ENCODE measurements at places on chromosomes 6 and 20. TPM values are rescaled to one million over a fixed set of nuclear protein-coding genes. Genes with fewer than 3 reads are reported as not detected.

- H3K4me3 ChIP-seq = peak overlapping the region; percentile 75
- no peaks in the 10 kb centered on the region for H3K36me3 ChIP-seq
- peaks cover 13% of the 10 kb centered on the region for H3K4me1 ChIP-seq
- H3K27ac ChIP-seq = no peak overlapping the region
- peaks cover 20% of the 10 kb centered on the region for H3K27me3 ChIP-seq
Measured at GRCh38 chr6:27478141-27478705, 5.3 kb upstream of the ZNF184 start.

GRCh38 chr6:169539176-169539897 is 162.5 kb downstream of the WDR27 start:
- no peaks in the 10 kb centered on the region for H3K4me1 ChIP-seq
- no peak overlapping the region for H3K27ac ChIP-seq
- H3K27me3 ChIP-seq = no peaks in the 10 kb centered on the region
- no peak overlapping the region for H3K4me3 ChIP-seq
- DNase-seq = no peak

- no peak overlapping the region for H3K27ac ChIP-seq
- no peaks in the 10 kb centered on the region for H3K36me3 ChIP-seq
- no peak for DNase-seq
Measured at GRCh38 chr6:137708481-137708880, 158.6 kb upstream of the TNFAIP3 start.

- H3K36me3 ChIP-seq = no peaks in the 10 kb centered on the region
- peak; percentile 39 for DNase-seq
- no peaks in the 10 kb centered on the region for H3K27me3 ChIP-seq
- no peak overlapping the region for H3K4me3 ChIP-seq
Measured at GRCh38 chr20:62651285-62652021, 9.2 kb downstream of the SLCO4A1 start.

DNA sequence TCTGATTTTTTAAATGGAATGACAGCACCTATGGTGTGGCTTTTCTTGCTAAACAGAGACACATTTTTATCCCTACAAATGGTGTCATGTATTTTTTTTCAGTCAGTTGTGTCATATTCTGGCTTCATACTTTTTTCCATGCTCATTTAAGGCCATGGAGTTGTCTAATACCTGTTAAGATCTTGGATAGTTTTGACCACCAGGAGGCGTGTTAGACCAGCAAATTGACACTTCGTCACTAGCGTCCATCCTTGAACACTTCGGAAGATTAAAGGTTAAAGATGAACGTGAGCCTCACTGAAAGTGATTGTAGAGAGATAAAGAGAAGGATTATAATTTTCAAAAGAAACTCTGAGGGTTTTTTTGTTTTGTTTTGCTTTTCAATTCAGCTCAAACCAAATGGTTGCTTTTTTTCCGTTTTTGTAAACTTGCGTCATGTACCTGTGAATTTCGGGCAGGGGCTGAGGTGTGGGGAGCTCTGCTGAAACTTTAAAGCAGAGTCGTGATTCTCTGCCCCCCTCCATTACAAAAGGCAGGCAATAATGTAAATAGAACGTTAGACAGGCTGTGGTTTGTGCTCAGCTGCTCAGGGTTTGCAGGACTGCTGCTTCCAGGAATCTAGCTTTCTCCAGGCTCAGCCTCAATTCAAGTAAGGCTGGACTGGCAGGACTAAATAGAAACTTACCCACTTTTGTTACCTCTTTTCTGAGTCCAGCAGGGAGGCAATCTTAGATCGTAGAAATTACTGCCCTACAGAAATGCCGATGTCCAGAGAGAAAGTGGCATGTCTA is 245.1 kb downstream of the FOXA2 start:
- no peak overlapping the region for H3K27ac ChIP-seq
- H3K4me1 ChIP-seq = no peaks in the 10 kb centered on the region
- DNase-seq = peak; percentile 92
- peaks cover 11% of the 10 kb centered on the region for H3K27me3 ChIP-seq
- no peaks in the 10 kb centered on the region for H3K36me3 ChIP-seq

DNA sequence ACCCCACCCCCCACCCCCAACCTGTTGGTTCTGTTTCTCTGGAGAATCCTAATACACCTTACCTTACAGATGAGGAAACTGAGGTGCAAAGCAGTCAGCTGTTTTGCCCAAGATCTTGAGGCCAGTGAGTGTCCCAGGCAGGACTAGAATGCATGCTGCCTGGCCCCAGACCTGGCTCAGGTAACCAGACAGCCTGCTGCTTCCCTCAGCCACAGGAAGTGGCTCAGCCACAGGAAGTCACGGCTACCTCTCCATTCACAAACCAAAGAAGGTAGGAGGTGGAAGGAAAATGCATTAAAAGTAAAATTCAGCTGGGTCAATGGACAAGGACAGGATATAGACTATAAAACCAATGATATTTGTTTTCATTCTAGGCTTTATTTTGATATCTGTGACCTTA is 517.6 kb downstream of the CD83 start:
- no peak for DNase-seq
- H3K27ac ChIP-seq = no peak overlapping the region
- no peak overlapping the region for H3K4me3 ChIP-seq
- H3K4me1 ChIP-seq = peaks cover 28% of the 10 kb centered on the region

- no peak for DNase-seq
- H3K4me3 ChIP-seq = no peak overlapping the region
- H3K4me1 ChIP-seq = peaks cover 10% of the 10 kb centered on the region
Measured at GRCh38 chr6:4958624-4959023, 45.2 kb downstream of the RPP40 start.

DNA sequence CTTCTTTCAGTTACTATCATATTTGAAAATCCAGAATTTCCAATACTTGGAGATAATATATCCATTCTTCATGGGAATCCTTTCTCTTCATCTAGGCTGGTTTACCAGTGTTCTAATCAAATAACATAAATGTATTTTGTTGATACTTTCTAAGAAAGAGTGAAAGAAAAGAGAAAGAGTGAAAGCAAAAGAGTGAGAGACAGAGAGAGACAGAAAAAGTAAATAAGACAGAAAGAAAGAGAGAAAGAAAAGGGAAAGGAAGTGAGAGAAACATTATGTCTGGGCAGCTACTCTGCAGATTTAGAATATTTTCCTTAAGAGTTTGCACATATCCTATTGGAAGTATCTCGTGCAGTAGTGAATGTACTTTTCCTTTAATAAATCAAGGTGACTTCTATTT is 781.0 kb upstream of the GJE1 start:
- H3K36me3 ChIP-seq = no peaks in the 10 kb centered on the region
- H3K4me1 ChIP-seq = no peaks in the 10 kb centered on the region

DNA sequence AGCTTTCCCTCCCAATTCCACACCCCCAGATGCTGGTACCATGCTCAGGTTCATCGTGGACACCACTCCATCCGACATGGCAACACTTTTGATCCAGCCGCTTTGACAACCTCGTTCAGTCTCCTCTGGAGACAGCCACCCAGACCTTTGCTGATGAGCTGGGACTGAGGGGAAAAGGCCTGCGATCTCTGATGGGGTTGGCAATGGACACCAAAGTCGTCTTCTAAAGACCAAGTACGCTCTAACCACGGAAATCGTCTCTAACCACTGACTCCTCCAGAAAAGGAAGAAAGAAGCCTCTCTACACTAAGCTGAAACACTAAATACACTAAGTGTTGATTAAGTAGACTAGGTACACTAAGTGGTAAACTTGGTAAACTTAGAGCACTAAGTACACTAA is 26.1 kb upstream of the HLA-E start:
- no peak overlapping the region for H3K27ac ChIP-seq
- no peak overlapping the region for H3K4me3 ChIP-seq
- H3K4me1 ChIP-seq = no peaks in the 10 kb centered on the region

DNA sequence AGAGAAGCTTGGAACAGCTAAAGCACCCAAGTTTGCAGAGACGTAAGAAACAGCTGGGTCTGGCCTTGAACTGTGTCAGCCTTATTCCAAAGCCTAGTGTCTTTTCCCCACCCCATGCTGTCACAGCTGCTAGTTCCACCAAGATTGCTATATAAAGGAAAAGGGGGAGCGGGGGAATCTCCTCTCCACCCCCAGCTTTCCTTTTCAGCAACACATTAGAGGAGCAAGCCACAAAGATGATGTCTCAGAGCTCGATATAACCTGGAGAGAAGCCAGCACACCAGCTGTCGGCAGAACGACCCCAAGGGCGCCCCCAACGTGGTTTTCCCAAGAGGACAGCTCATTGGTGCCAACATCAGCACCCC is 36.5 kb downstream of the ATP9A start:
- no peaks in the 10 kb centered on the region for H3K36me3 ChIP-seq
- no peaks in the 10 kb centered on the region for H3K4me1 ChIP-seq
- no peak for DNase-seq

- DNase-seq = peak; percentile 59
- H3K27me3 ChIP-seq = no peaks in the 10 kb centered on the region
Measured at GRCh38 chr6:34236131-34236442, 586 bp upstream of the HMGA1 start.

GRCh38 chr6:109912118-109912517 is 66.0 kb upstream of the GPR6 start:
- peaks cover 5% of the 10 kb centered on the region for H3K4me1 ChIP-seq
- DNase-seq = no peak
- no peaks in the 10 kb centered on the region for H3K27me3 ChIP-seq
- H3K4me3 ChIP-seq = no peak overlapping the region

- H3K27ac ChIP-seq = no peak overlapping the region
- H3K4me1 ChIP-seq = peaks cover 20% of the 10 kb centered on the region
- DNase-seq = peak; percentile 13
- no peaks in the 10 kb centered on the region for H3K27me3 ChIP-seq
- H3K36me3 ChIP-seq = no peaks in the 10 kb centered on the region
Measured at GRCh38 chr20:2237059-2237458, 58.7 kb upstream of the TGM3 start.

DNA sequence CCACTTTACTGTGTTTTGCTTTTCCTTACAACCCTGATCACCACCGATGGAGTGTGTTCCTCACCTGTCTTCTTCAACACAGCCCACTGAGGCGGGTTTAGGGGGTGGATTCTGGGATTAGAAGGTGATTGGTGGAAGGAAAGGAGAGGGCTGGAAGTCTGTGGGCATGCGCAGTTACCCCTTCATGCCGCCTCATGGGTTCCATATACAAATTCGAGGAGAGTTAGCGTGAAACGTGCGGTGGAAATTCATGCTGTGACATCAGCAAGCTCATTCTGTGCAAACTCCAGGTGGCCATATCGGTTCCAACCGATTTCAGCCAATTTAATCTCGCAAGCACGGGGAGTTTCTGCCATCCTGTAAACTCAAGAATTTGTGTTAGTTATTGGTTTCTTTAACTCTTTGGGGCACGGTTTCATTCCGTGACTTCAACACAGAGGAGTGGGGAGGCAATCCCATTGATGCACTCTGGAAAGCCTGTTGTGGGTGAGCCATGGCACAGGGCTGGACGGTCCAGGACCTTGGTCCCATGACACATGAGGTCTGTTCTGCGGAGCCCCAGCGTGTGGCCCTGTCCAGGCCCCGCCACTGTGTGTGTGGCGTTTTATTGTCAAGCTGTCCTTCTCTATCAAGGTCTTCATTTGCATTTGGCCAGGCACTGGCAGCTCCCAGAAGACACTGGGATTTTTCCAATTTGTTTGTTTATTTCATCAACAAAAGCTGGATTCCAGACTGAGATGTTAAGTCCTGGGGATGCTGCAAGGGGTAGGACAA is 482.8 kb upstream of the SULF2 start:
- DNase-seq = no peak
- H3K4me3 ChIP-seq = no peak overlapping the region
- no peaks in the 10 kb centered on the region for H3K4me1 ChIP-seq
- H3K27me3 ChIP-seq = no peaks in the 10 kb centered on the region
- H3K36me3 ChIP-seq = no peaks in the 10 kb centered on the region

DNA sequence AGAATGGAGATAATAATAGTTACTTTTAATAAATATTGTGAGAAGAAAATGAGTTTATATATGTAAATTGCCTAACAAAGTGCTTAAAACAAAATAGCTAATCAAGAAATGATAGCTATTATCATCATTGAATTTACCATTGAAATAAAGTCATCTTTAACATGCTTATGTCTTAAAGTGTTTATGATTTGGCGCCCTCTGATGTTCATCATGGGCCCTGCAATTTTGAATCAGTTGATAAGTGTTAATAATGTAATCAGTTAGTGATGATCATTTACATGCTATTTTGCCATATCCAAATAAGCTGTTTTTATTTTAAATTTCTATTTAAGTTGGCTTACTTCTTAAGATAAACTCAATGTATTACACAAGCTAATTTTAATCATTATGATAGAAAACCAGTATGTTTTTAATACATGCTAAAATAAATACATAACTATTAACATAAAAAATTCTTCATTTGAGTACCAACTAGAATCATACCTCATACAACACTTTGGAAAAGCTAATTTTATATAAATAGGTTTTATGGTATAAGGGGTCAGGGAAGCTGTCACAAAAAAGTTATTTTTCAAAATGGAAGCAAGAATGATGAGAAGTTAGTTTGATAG is 39.2 kb upstream of the TPD52L1 start:
- peak; percentile 62 for DNase-seq
- H3K27ac ChIP-seq = no peak overlapping the region
- no peak overlapping the region for H3K4me3 ChIP-seq
- H3K36me3 ChIP-seq = no peaks in the 10 kb centered on the region
- no peaks in the 10 kb centered on the region for H3K27me3 ChIP-seq
- H3K4me1 ChIP-seq = no peaks in the 10 kb centered on the region

DNA sequence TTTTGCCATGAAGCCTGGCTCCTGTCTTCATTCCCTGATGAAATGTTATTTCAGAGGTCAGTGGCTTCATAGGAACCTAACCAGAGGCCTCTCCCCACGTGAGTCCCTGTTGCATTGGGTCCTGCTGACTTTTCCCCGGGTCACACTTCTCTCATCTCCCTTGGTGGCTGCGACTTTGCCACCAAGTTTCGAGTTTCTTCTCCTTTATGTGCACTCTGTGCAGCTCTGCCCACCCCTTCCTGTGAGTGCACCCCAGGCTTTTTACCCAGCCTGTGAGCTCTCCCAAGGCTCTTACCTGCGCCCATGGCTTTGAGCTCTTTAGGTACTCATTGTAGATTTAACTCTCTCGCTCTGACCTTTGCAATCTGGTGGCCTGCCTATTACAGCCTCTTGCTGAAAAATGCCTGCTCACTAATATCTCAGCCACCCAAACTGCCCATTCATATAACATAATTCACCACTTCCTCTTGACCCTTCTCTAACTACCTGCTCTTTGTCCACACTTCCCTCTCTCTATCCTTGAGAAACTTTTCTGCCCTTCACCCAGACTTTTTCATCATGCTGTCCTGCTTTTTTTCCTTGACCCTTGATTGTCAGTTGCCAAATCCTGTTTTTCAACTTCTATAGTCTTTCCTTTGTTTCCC is 105.9 kb downstream of the SASH1 start:
- no peak for DNase-seq
- no peaks in the 10 kb centered on the region for H3K27me3 ChIP-seq
- peaks cover 37% of the 10 kb centered on the region for H3K4me1 ChIP-seq
- H3K36me3 ChIP-seq = no peaks in the 10 kb centered on the region
- H3K27ac ChIP-seq = no peak overlapping the region

The ZSCAN16 gene
- 4.7 TPM for total RNA-seq

The MACROD2 gene
- 2.8 TPM for total RNA-seq

The KCNQ5 gene
- total RNA-seq = 2.3 TPM

The OVOL2 gene
- 11.2 TPM for total RNA-seq

The ADGRB3 gene
- total RNA-seq = 1.9 TPM

The RSPH4A gene
- total RNA-seq = 0.52 TPM

The KIF25 gene
- 1.5 TPM for total RNA-seq

The SMLR1 gene
- total RNA-seq = not detected

The ARMC2 gene
- 2.7 TPM for total RNA-seq

Measured in GM23338 (cell line).